Thymus (tissue), 14 donors: ENCODE measurements at places on chromosomes 16 and 17. TPM values are rescaled to one million over a fixed set of nuclear protein-coding genes. Genes with fewer than 3 reads are reported as not detected.

- DNase-seq = peak; percentile 69
- no peaks in the 10 kb centered on the region for H3K27me3 ChIP-seq
- H3K4me1 ChIP-seq = peaks cover 58% of the 10 kb centered on the region
Observed at GRCh38 chr17:77864234-77865111, 94.0 kb upstream of the TNRC6C start.

DNA sequence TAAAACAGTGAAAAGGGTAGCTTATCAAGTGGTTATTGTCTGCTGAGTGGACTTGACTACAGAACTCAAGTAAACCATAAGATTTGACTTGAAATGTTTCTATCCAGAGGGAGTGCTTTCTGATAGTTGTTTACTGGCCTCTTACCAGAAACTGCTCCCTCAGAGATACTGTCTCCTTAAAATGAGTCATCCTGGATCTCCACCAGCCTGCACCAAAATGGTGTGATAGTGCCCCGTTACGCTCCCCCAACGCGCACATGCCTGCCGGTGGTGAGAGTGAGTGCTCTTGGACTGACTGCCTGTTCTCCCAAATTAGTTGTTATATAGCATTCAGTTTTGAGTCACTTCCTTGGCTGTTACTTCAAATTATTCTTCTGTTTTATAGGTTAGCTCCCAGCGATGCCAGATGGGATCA, 22.9 kb downstream of the PRCD start:
- no peak overlapping the region for H3K4me3 ChIP-seq
- H3K36me3 ChIP-seq = peaks cover 33% of the 10 kb centered on the region
- H3K27me3 ChIP-seq = no peaks in the 10 kb centered on the region
- DNase-seq = no peak

DNA sequence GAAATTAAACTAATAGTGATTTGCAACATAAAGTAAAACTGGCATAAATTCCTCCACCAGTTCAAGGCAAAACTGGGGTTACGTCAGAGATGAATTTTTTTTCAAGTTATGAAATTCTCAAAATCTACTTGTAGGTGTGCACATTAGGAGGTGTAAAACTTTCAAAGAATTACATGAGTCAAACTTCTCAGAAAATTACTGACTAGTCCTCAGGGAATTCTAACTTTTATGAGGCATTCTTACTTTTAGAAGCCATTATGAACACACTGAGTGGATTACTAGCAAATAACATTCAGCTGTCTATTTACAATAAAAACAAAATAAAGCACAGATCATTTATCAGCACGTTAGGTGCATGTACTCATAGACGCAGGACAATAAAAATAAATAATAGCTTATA, 348.7 kb downstream of the CDH11 start:
- no peaks in the 10 kb centered on the region for H3K36me3 ChIP-seq
- H3K27ac ChIP-seq = no peak overlapping the region
- no peak overlapping the region for H3K4me3 ChIP-seq
- no peaks in the 10 kb centered on the region for H3K27me3 ChIP-seq
- H3K4me1 ChIP-seq = no peaks in the 10 kb centered on the region

GRCh38 chr17:80187090-80187489, 17.3 kb downstream of the CARD14 start:
- no peak for DNase-seq
- no peak overlapping the region for H3K4me3 ChIP-seq
- H3K36me3 ChIP-seq = no peaks in the 10 kb centered on the region
- H3K27me3 ChIP-seq = peaks cover 13% of the 10 kb centered on the region
- no peaks in the 10 kb centered on the region for H3K4me1 ChIP-seq
- H3K27ac ChIP-seq = no peak overlapping the region

DNA sequence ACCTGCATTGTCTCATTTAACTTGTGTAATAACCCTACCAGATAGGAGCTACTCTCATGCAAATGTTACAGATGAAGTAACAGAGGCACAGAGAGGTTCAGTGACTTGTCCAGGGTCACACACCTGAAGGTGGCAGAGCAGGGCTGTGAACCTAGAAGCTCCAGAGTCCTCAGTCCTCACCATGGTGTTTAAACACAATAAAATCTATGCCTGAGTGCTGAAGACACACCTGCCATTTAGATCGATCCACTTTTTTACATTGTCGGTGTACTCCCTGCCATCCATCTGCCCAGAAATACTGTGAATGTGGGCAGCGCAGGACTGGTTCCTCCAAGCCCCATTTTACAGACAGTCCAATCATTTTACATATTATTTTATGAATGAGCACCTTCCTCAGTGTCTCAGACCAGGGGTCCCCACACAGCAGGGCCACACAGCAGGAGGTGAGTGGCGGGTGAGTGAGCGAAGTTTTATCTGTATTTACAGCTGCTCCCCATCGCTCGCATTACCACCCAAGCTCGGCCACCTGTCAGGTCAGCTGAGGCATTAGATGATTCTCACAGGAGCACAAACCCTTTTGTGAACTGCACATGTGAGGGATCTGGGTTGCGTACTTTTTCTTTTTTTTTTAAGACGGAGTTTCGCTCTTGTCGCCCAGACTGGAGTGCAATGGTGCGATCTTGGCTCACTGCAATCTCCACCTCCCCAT, 5.6 kb downstream of the IL4R start:
- no peak overlapping the region for H3K27ac ChIP-seq
- DNase-seq = no peak
- no peaks in the 10 kb centered on the region for H3K36me3 ChIP-seq
- no peak overlapping the region for H3K4me3 ChIP-seq
- H3K4me1 ChIP-seq = peaks cover 11% of the 10 kb centered on the region

Gene TBC1D26
- 0.09 TPM for total RNA-seq
